Urinary bladder (tissue), 4 donors: ENCODE measurements at places on chromosomes 4 and X.

GRCh38 chrX:103615781-103616371, 8.1 kb downstream of the TCEAL3 start:
- no peak for DNase-seq

GRCh38 chr4:112061207-112061817, 83.9 kb upstream of the FAM241A start:
- DNase-seq = no peak

DNA sequence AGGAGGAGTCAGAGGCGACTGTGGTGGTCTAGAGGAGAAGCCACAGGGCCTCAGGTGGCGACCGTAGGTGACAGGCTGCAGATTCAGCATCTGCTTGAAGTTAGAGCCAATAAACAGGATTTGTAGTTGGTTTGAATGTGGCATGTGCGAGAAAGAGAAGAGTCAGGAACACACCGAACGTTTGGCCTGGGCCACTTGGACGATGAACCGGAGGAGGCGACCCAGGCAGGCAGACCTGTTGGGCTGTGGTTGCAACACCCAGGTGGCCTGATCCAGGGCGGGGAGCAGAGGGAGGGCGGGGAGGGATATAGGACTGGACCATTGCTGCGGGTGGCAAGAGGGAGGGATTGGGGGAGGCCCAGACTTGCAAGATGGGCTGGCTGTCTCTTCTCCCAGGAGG, 10.0 kb upstream of the PSAPL1 start:
- no peak for DNase-seq

GRCh38 chr4:83282049-83282535, 2.5 kb downstream of the COQ2 start:
- no peak for DNase-seq

DNA sequence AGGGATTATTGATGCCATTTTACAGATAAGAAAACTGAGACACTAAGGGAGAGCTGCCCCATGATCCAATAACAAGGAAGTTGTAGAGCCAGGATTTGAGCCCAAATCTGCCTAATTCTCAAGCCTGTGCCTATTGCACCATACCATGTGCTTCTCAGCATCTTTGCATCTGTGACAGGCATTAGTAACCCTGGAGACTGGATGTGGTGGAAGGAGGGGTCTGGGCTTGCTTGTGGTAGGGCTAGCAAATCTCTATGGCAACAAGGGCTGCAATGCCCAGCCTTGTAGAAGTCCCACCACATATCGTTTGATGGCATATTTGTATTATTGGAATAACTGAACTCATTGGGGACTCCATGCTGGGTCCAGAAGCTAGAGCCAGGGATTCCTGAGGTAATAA, 58.1 kb downstream of the RTL5 start:
- DNase-seq = no peak

- DNase-seq = no peak
These were observed 68.3 kb upstream of the HGFAC start for GRCh38 chr4:3373468-3373867.

- DNase-seq = no peak
These were observed 45.5 kb downstream of the NFKB1 start for GRCh38 chr4:102546635-102547034.

DNA sequence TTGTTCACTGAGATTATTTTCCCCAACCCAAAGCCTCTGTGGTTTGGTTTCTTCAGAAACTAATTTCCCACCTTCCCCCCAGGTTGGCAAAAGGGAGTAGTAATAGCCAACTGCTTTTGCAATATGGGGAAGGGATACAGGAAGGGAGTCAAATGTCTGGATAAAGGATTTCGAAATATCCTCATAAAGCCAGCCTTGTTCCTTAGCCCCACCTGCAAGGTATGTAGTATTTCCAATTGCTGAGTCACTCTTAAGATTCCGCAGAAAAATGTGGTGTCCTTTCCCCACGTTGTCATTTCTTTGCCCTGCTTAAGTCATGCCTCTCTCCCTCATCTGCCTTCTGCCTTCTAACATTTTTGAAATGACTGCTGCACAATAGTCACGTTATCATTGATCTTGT, 138.8 kb upstream of the DCAF8L1 start:
- DNase-seq = no peak

GRCh38 chrX:107442914-107443527, 6.4 kb upstream of the FRMPD3 start:
- DNase-seq = no peak

DNA sequence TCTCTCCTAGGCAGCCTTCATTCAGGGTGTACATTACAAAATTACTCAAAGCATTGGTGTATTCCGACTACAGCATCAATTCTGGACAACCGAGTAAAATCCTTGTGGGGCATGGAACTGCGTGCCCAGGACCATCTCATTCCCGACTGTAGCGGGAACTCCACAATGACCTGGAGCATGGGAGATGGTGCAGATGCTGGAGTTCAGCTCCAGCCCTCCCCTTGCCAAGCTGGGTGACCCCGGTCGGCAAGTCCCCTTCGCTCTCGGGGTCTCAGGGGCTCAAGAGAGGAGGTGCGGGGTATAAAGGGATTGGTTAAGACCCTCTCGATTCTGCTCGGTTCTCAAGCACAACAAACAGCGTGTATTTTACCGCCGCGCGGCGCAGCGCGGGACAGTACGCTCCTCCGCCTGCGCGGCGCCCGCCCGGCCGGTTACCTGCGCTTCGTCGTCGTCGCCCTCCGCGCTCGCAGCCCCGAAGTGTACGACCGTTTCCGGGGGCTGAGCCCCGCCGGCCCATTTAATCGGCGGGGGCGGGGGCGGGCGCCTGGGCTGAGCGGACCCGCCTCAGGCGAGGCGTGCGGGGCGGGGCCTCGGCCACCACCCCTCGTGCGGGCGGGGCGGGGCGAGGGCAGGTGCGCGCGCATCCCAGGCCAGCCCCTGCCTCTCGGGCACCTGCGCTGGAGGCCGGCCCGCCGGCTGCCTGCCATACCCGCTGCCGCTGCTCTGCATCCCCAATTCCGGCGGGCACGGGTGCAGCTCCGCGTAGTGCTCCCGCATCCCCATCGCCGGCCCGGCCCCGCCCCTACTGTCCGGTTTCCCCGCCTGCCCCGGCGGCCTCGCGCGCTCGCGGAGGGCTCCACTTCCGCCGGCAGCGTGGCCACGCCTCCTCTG, at the start of gene G6PD:
Gene G6PD (minus strand): TSS at position 493 of the 891 bp plus-strand sequence. CDS start 691 bp downstream, outside the sequence.
- DNase-seq = no peak

DNA sequence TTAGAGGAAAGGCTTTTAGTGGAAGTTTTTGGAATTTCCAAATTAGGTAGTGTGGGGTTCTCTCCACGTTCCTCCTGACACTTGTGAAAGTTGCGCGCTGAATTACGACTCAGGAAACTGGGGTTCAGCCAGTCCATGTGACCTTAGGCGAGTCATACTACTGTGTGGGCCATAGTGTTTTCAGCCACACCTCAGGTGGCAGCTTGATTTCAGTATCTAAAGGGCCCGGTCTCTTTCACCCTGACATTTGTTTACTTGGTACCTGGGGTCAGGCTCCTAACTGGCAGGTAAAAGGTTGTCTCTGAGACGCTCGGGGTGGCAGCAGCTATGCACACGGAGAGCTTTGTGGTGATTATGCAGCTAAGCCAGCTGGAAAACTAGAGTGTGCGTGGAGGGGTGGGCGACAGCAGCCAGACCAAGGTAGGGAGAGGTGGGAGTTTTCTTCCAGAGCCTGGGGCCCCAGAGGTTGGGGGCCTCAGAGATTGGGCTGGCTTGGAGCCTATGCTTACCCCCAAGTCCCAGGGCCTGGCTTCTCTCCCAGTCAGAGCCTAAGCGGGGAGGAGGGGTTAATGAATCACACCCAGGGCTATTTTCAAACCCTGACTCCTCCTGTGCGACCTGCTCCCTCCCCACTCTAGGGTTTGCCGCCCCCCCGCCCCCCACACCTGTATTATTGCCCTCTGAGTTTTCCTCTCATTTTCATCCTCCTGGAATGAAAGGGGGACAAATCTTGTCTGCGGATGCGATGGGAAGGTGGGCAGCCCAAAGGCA, 47.2 kb downstream of the STARD8 start:
- no peak for DNase-seq

DNA sequence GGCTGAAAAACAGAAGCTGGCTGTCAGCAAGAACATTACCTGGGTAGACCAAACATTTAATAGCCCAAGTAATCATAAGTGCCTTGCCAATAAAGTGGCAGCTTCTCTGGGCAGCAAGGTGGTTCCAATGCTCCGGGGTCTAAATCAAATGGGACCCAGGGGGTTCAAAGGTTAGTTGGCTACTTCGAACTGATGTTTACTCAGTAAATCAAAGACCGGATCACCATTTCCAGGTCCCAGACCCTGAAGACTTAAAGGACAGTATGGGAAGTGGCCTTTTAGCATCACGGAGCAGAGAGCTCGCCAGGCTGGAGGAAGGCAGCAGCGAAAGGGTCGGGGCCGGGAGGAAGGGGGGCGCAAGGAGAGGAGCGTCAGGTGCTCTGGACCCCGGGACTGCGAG, 1.0 kb downstream of the SH3KBP1 start:
- DNase-seq = no peak

DNA sequence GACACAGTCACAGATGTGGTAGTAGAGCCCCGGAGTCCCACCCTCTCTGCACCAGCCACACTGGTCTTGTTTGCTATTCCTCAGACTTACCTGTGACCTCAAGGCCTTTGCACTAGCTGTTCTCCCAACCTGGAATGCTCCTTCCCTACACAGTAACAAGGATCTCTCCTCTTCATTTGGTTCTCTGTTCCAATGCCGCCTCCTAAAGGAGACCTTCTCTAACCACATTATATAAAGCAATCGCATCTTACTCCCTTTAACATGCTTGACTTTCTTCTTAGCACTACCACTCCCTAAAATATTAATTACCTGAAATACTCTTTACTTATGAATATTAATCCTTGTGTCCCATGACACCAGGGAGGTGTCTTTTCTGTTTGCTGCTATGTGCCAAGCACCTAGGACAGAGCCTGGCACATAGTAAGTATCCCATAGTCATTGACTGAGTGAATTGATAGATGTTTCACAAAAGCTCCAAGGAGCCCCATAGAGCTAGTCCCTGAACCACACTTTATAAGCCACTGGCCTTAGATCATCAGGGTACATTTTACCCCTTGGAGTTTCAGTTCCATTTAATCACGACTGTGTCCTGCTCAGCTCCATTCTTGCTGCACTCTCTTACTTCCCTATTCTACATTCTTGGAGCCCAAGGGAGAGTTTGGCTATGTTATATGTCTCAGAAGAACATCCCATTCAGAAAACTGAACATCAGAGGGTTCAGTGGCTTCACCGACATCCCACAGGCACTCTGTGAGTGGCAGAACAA, 312.7 kb downstream of the RAB28 start:
- no peak for DNase-seq

GRCh38 chr4:108110450-108110849, 58.3 kb downstream of the LEF1 start:
- no peak for DNase-seq

DNA sequence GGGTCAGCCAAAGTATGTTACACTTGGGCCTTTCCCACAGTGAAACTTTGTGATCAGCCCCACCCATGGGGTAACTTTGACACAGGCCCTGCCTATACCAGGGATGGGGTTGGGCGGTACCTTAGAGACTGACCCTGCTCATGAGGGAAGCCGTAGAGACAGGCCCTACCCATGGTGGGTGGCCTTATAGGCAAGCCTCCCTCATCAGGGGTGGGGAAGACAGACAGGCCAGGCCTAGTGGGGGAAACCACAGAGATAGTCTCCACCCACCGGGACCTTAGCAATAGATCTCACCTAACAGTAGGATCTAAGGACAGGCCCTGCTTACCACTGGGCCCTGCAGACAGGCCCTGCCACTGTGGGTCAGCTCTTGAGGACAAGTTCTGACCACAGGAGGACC, 6.8 kb downstream of the PLP2 start:
- no peak for DNase-seq

DNA sequence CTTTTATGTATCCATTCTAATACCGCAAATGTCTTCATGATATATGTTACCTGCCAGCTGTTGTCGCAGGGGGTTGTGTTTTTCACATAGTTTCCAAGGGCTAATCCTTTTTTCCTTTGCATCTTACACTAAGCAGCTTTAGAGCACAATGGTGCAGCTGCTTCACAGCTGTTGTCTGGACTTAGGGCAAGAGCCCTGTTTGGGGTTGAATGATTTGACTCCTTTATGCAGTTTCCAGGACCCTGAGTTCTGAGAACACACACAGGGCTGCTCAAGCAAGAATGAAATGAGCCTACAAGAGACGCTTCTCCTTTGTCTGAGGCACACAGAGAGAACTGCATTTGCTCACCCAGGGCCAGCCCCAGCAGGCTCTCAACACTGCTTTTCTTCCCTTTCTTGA, 20.2 kb downstream of the CCNG2 start:
- DNase-seq = no peak

GRCh38 chr4:147370473-147370872, 110.4 kb upstream of the EDNRA start:
- DNase-seq = no peak

DNA sequence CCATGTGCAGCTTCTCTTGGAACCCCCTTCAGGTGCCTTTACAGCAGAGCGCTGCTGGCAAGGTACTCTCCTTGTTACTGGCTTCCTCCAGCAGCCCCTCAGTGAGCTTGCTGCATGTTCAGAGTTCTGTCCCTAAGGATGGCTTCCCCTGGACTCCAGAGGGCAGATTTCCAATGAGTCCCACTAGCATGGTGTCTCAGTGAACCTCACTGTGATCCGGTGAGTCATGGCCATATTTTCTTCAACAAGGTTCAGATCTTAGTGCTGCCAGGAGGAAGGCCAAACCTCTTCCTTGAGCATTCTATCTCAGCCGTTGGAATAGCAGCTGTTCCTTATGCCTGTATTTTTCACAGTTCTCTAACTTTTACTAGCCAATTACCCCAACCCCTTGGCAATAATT, 98.8 kb downstream of the CASK start:
- no peak for DNase-seq

- DNase-seq = no peak
These were observed 74.6 kb downstream of the PABPC4L start for GRCh38 chr4:134126955-134127354.

- DNase-seq = no peak
These were observed 12.2 kb downstream of the SPOCK3 start for GRCh38 chr4:167222099-167222498.

DNA sequence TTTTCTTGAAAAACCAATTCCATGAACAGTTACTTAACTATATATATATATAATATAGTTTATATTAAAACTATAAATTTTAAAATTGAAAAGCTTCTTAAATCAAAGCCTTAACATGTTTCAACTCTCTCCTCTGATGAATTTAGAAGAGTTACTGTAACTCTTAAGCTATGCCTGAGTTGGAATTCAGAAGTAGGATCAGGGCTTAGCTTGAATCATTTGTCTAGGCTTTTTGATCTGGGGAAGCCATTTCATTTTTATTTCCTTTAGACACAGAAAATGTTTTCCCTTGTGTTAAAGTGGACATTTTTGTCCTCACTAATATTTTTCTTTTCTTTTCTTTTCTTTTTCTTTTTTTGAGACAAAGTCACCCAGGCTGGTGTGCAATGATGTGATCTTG, 40.4 kb upstream of the PDLIM5 start:
- DNase-seq = no peak

DNA sequence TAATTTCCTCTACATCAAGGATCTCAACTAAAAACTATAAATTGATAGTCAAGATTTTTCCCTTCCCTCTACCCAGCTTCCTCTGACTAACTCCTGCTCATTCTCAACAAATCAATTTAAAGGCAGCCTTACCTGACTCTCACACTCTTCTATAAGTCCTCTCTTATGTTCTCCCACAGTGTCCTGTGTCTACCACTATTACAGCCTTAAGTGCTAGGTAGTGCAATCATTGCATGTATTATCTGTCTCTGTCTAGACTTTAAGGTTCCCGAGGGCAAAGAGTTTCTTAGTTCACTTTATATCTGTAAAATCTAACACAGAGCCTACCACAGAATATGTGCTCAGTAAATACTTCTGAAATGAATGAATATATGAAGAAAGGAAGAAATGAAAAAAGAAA, 123.7 kb downstream of the BTC start:
- DNase-seq = no peak

GRCh38 chrX:43375136-43375535, 281.0 kb upstream of the MAOA start:
- no peak for DNase-seq
